ENCODE measurements at places on chromosomes 12 and 14.
A peak's percentile ranks its signal among the peaks of the same experiment; 100 is the strongest.

DNA sequence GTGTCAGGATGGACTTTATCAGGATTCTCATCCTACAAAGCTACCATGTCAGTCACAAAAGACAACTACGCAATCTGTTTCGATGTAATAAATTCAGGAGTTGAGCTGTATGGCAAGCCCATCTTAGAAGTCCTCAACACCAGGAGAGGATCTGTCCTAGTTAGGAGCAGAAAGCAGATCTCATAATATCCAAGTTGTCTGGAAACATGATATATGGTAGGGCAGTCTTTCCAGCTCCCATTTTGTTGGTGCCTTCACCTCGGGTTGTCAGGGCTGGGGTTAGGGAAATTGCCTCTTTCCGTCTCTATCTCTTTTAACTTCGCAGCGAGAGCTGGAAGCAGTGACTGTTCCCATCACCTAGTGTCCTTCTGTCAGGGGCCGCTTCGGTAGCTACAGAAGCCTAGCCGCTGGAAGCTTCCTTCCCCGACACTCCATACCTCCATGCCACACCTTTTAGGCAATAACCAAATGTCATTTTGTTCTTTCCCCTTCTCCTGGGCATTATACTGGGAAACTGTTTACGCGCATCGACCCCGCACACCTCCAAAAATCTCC, 1.4 kb downstream of the NIN start:
- peak; percentile 50 for DNase-seq

- no peak for DNase-seq
These were observed 1018.5 kb downstream of the LRFN5 start for GRCh38 chr14:42624980-42625761.

- DNase-seq: no peak
These were observed 10.7 kb upstream of the LYZ start for GRCh38 chr12:69337311-69338090.

DNA sequence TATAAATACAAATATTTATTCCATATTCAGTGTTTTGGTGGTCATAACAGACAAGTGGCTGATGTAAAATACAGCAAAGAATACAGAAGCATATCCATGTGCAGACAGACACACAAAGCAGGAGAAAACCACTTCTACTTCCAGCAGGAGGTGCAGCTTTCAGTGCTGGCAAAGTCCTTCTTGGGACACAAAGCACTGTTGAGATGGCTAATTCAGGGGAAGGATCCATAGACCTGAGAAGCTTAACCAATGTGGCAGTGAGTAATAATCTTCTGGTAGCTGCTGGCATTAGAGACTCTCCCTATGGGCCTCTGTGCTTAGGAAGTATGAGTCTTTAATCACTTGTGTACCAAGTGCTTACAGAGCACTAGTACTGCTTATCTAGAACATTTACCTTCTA, 26.8 kb downstream of the AMN1 start:
- no peak for DNase-seq

GRCh38 chr14:93065272-93065730, 50.4 kb downstream of the ITPK1 start:
- no peak for DNase-seq

DNA sequence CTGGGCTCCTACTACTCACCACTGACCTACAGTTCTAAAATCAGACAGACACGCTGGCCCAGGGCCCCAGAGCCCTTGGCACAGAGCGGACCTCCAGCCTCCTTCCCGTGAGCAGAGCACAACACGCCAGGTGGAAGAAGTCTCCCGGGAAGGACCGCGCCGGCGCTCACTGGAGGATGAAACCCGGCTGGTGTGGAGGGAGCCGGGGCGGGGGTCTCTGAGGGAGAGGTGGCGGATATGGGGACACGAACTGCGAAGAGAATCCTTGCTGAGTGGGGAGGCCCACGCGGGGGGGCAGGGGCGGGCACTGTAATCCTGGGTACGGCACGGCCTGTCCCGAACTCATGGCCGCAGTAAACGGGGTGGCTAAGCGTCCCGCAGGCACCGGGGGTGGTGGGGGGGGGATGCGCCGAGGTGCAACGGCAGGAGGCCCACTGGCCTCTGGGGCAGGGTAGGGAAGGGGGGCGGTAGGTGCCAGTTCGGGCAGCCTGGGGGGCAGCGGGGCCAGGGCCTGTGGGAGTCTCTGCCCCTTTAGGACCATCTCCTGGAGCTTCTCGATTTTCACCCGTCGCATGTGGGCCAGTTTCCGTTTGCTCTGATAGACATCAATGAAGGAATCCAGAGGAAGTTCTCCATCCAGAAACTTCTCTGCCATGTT, 28.8 kb downstream of the VPS37B start:
- DNase-seq: no peak

GRCh38 chr12:68673788-68674187, 13.0 kb upstream of the NUP107 start:
- DNase-seq: no peak

GRCh38 chr14:65251213-65251612, 148.9 kb upstream of the MAX start:
- no peak for DNase-seq

- no peak for DNase-seq
These were observed 88.7 kb downstream of the PPP2R5E start for GRCh38 chr14:63454436-63454835.

DNA sequence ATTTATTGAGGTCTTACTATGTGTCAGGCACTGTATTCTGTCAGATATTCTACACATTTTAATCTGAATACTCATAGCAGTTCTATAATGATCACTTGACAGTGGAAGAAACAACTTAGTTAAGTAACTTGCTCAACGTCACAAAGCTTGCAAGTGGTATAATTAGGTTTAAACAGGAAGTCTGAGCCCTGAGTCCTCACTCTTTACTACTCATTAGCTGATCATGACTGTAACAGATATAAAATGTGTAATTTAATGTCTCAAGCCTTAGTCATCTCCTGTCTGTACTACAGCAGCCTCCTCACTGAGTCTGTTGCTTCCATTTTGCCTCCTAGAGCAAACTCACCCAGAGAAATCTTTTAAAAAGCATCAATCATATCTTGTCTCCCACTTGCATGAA, 38.9 kb downstream of the PPP4R4 start:
- DNase-seq: no peak

- no peak for DNase-seq
These were observed 172.3 kb upstream of the GRIP1 start for GRCh38 chr12:66851134-66851533.

- DNase-seq: no peak
These were observed 250.8 kb downstream of the SLC6A15 start for GRCh38 chr12:84661786-84662185.

- no peak for DNase-seq
These were observed 71.0 kb downstream of the RFLNA start for GRCh38 chr12:124365726-124366430.

DNA sequence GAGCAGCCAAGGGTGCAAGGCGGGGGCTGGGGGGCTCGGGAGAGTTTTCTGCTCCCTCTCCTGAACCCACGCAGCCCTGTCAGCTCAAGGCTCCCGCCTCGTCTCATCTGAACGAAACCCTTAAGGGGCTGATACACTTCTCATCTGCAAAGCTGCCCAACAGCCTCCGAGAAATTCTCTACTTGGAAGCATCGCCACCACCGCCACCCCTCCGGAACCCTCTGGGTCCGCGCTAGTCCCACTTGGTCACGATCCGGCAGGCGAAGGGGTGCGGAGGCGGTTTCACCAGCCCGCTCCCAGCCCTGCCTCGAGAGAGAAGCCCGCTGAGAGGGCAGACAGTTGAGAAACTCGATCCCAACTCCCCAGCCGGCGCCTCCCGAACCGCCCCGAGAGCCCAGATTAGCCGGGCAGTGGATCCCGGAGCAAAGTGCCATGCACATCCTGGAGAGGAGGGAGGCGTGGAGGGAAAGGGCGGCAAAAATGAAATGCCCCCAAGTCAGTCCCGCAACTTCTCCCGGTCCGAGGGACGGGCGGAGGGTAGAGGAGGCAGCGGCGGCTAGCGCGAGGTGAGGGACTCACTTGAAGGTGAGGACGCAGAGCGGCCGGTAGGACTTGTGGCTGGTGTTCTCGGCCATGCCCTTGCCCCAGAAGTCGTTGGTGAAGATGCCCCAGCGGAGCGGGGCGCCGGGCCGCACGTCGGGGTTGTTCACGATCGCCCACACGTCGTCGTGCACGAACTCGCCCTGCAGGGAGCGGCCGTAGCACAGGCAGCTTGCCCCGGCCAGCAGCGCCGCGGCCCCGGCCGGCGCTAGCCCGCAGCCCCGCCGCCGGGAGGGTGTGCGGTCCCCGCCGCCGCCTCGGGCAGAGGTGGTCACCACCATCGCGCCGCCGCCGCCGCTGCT, 620 bp downstream of the TMTC1 start:
- peak; percentile 63 for DNase-seq

- no peak for DNase-seq
These were observed 35.2 kb downstream of the CDC42BPB start for GRCh38 chr14:103022002-103022684.

GRCh38 chr12:52241205-52241842, 8.3 kb downstream of the KRT7 start:
- DNase-seq: no peak

DNA sequence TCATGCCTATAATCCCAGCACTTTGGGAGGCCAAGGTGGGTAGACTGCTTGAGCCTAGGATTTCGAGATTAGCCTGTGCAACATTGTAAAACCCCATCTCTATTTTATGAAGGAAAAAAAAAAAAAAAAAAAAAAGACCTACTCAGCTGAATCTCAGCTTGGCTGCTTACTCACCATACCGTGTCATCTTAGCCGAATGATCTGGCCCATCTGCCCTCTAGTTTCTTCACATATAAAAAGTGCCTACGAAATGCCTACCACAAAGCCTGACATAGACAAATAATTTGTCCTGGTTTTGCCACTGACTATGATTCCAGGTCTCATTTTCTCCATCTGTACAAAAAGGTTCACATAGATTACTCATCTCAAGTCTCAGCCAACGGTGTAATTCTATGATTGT, 10.1 kb downstream of the DIABLO start:
- DNase-seq: no peak

- DNase-seq: no peak
These were observed 39.5 kb downstream of the FRMD6 start for GRCh38 chr14:51691176-51691575.

GRCh38 chr12:84911271-84912197, 1.1 kb downstream of the SLC6A15 start:
- DNase-seq: peak; percentile 81

- DNase-seq: no peak
These were observed 41.7 kb downstream of the PRKD1 start for GRCh38 chr14:29885988-29886387.

DNA sequence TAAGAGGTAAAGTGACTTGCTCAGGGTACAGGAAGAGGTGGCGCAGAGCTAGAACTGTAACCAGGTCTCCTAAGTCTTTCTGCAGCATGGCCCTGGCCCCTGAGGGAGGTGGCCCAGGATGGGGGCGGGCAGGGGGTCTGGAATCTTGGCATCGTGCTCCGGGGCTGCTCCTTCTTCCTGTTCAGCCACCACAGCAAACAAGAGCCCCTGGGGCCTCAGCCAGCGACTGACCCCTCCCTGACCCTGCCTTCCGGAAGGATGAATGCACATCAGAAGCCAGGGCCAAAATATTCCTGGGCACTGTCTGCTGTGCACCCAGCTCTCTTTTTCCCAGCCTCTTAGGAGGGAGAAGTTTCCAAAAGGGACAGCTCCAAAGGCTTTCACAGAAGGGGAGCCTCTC, 242.8 kb downstream of the DPF3 start:
- DNase-seq: no peak

GRCh38 chr12:122023339-122024131, 1.9 kb downstream of the BCL7A start:
- peak; percentile 49 for DNase-seq

GRCh38 chr14:82422230-82422629, 888.6 kb upstream of the SEL1L start:
- DNase-seq: peak; percentile 90

GRCh38 chr12:64800640-64801039, 23.8 kb upstream of the TBC1D30 start:
- no peak for DNase-seq

DNA sequence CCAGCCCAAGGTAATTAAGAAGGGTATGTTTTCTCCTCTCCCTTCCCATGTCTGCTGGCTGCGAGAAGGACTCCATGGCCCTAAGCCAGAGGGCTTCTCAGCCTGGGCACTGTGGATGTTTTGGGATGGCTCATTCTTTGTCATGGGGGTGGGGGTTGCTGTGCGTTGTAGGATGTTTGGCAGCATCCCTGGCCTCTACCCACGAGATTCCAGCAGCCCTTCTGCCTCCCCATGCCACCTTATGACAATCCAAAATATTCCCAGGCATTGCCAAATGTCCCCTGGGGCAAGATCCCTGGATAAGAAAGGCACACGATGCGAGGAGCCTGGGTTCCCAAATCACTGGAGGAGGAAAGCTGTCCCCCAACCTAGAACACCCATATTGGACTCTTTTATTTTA, 36.4 kb downstream of the DAO start:
- no peak for DNase-seq

GRCh38 chr14:61388976-61389576, 67.7 kb downstream of the PRKCH start:
- DNase-seq: no peak

DNA sequence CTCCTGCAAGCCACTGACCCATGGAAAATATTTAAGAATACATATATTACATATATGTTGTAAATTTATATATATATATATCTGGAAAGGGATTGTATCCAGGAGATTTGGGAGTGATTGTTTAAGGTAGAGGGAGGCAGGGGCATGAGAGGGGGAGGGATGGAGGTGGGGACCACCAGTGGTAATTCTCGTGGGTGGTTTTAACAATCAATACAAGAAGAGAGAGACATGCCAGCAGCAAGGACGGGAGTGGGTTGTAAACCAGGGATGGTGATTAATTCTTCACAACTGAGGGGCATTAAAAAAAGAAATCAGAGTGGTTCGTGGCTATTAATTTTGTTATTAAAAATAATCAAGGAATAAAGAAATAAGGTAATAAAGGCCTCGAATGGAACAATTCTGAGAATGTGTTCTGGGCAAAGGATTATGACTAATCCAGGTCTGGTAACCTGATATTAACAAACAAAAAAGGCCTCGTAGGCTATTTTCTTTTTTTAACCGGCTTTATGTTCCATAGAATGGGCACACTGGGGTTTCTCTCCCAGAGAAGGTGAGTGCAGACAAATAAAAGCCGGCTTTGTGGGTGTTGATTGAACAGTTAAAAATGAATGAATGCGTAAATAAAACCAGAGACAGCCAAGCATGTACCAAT, 8.3 kb upstream of the RTL1 start:
- no peak for DNase-seq

DNA sequence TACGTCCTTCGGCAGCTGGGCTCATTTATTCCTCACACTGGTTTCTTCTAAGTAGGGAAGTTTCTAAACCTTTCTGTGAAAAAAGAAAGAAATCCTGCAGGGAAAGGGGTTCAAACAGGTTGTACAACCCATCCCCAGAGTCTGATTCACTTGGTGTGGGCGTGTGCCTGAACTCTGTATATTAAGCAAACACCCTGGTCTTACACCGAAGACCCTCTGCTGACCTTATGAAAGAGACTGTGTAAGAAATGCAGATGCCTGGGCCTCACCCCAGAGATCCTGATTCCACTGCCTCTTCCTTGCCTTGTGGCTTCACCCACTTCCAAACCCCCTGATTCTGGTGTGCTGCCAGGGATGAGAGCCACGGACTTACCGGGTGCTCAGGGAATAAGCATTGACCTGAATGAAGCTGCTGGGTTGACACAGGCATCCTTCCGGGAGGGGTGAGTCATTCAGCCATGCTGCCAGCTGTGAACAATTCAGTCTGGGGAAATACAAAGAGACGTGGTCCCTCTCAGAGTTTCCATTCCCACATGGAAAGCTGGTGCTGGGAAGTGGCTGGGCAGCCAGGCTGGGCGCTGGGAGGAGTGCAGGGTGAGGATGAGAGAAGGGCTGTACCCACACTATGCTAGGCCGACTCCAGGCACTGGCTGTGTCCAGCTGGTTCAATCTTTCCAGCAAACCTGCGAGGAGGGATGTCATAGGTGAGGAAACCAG, 26.5 kb upstream of the ACTN1 start:
- DNase-seq: no peak
